CD4-positive, alpha-beta T cell treated with Interleukin-6 for 4 hours (primary cell): ENCODE measurements at places on chromosomes 2 and 18.
A peak's percentile ranks its signal among the peaks of the same experiment; 100 is the strongest.

DNA sequence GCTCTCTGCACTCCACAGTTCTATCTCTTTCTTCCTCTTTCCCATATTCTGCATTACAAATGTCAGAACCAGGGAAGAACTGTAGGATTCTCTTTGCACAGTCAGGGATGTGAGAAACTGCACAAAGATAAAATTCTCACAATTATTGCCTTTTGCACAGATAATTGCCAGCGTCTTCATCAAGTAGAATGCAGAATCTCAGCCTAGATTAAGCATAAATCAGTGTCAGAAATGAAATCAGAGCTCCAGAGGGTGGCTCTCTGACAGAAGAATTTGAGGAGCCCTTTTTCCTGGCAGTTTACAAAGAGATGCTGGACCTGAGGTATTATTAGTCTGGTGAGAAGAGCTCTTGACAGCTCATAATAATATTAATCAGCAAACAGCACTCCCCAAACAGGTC, 173.1 kb downstream of the PTH2R start:
- DNase-seq, result no peak

DNA sequence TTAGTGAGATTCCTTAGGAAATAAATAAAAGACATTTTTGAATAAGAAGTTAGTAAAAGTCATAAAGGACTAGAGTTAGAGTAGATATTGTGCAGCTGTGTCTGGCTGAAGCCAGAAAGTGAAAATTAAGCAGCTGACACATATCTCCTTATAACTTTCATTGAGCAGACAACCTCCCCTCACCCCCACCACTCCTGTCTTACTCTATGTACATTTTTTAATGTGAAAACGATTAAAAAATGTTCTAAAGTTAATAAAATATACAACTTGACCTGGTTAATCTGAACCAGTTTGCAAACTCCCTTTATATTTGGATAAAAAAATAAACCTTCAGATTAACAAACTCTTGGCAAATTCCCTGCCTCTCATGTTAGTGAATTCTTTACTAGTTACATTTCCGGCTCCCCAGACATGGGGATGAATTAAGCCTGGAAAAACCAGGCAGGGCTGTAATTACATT, 462.8 kb downstream of the MEIS1 start:
- no peak for DNase-seq

- no peak for DNase-seq
These were observed 13.6 kb downstream of the ADI1 start for GRCh38 chr2:3505771-3506170.

DNA sequence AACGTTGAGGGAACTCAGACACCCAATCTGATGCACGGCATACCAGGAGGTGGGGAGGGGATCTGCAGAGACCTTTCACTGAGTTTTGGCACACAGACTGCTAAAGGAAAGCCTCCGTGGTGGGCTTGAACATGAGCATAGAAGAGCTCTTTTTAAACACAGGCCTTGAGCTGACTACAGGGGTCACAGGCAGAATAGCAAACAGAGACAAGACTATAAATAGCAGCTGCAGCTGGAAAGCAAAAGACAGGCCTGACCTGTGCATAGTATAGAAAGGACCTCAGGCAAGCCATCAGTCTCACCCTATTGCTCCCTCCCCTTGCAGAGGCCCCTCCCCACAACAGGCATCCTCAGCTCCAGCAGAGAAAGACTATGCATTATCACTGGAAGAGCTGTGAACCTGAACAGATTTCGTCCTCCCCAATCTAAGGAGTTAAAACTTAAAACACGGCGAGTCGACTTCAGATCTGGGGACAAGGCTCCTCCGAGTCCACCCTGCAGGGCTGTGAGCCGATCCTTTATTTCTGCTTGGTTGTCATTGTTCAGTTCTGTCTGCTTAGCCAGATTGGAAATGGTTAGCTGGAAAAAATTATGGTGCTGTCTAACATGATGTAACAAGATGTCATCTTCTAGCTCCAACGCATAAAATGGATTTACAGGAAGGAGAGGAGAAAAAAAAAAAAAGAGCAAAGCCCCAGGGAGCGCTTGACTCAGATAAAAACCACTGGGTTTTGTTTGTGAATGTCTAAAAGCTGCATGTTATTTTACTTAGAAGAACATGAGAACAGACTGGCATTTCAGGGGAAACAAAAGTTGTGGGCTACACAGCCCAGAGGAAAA, 25.2 kb upstream of the LCLAT1 start:
- DNase-seq, result peak; percentile 61

GRCh38 chr2:15141211-15141610, 419.9 kb downstream of the NBAS start:
- DNase-seq, result no peak
